Stimulated activated naive CD4-positive, alpha-beta T cell treated with Interleukin-2 at 50 U/mL for 16 hours (primary cell): ENCODE measurements at places on chromosomes 11 and 22.

DNA sequence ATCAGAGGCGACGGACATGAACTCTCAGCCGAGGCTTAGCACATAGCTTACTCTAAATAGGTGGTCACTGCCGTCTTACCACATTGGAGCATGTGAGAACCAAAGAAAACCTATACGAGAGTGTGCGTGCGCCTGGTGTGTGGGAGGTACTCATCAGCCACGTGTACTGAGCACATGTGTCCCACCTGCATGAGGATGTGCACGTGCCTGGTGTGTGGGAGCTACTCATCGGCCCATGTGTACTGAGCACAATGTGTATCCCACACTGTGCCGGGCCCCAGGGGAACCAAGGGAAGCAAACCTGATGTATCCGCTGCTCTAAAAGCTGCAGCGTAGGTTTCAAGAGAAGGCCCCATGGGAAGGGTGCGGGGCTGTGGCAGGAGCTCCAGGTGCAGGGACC is 56.4 kb downstream of the ANO1 start:
- DNase-seq, result no peak

DNA sequence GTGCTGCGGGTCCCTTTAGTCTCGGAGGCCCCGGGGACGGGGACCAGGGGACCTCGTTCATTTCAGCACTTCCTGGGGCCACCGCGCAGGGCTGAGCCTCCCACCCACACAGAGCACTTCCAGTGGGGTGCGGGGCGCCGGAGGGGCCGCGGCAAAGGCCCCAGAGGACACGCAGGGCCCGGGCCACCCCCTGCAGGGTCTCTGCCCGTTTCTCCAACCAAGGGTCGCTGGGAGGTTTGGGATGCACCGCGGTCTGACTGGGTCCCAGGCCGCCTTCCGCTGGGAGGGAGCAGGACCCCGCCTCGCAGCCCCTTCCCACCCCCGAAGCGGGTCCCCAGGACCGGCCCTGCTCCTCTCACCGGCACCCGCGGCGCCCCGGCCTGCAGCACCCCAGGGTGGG is 37.5 kb downstream of the TOLLIP start:
- DNase-seq, result no peak

GRCh38 chr11:48103621-48104567 is 112.7 kb upstream of the OR4B1 start:
- DNase-seq, result no peak

GRCh38 chr11:75383246-75383645 is 16.1 kb upstream of the RPS3 start:
- no peak for DNase-seq

GRCh38 chr22:38964989-38965388 is 7.6 kb downstream of the APOBEC3A start:
- DNase-seq, result no peak

DNA sequence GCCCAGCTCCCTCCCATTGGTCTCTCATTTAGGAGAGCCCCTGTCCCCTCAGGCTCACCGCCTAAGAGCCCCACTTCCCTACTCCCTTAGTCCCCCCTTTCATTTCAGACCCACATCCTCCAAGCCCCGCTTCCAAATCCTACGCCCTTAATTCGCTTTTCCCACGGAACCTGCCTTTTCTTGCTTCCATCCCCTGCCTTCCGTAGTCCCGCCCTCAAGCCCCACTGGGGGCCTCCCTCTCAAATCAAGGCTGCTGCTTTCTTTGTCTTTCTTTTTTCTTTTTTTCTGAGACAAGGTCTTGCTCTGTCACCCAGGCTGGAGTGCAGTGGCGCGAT is 396 bp downstream of the CCDC157 start:
- no peak for DNase-seq

DNA sequence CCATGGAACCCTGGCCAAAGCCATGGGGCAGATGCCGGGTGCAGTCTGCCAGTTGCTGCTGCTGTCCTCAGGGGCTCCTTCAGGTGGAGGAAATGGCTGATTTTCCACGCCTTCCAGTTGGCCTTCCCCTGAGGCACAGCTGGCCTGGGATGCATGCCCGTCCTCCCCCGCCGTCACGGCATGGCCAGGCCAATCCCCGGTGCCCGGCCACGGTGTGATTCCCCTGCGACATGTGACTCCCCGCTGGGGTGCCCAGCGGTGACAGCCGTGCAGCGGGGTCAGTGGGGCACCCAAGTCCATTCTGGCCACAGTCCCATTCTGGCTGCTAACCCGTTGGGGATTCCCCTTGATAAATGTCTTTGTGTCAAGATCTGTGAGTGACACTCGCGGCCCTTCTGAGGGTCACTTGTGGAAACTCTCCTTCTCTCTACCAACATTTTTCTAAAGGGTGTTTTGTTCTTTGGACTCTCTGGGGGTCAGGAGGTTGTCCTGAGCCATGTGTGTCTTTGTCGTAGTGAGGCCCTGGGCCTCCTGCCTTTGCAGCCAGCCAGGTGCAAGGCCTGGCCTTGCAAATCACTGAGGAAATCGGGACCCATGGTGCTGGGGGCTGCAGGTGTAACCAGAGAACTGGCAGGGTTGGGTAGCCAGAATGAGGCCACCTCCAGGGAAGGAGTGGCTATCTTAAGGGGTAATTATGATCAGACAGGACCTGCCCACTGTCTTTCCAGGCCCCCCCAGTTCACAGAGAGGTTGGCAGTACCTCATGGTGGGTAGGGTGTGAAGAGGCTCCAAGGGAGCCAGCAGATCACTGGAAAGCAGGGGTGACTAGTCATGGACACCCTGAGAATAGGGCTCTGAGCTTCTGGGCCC is 37.1 kb downstream of the KCNQ1OT1 start:
- DNase-seq, result no peak

DNA sequence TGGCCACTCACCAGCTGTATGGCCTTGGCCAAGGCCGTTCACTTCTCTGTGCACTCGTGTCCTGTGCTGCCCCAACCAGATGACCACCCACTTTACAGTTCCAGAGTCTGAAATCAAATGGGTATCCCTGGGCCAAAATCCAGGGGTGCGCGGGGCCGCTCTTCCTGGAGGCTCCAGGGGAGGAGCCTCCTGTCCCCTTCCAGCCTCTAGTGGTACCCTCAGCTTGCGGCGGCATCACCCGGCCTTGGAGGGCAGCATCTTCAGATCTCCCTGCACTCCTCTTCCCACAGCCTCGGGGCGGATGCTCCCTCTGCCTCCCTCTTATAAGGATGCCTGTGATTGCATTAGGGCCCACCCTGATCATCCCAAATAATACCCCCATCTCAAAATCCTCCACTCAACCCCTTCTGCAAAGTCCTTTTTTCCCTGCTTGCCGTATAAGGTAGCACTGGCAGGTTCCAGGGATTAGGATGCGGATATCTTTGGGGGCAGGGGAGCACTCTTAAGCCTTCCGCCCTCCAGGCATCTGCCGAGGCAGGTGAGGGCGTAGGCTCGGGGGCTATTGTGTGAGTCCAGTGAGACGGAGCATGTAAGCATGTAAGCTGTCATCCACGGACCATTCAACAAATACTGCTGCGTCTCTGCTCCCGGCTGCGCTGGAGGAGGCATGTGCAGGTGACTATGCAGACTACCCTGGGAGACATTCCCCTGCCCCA is 24.4 kb upstream of the SHISAL1 start:
- no peak for DNase-seq

DNA sequence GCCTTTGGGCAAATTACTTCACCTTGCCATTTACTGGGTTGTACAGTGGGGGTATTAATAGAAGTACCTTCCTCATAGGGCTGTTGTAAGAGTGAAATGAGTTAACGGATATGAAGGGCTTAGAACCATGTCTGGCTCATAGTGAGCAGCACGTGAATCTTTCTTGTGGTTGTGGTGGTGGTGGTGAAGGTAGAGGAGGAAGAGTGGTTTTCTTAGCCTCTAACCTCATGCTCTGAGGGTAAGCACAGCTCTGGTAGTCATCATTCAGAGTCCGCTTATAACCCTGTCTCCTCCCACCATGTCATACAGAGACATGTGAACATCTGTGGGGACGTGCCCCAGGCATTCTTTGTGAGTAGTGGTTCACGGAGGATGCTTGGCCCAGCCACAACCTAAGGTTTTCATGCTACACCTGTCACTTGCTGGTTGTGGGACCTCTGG is 43.6 kb downstream of the TEAD1 start:
- no peak for DNase-seq

GRCh38 chr11:10564696-10565318 is 3.7 kb downstream of the LYVE1 start:
- DNase-seq, result no peak

DNA sequence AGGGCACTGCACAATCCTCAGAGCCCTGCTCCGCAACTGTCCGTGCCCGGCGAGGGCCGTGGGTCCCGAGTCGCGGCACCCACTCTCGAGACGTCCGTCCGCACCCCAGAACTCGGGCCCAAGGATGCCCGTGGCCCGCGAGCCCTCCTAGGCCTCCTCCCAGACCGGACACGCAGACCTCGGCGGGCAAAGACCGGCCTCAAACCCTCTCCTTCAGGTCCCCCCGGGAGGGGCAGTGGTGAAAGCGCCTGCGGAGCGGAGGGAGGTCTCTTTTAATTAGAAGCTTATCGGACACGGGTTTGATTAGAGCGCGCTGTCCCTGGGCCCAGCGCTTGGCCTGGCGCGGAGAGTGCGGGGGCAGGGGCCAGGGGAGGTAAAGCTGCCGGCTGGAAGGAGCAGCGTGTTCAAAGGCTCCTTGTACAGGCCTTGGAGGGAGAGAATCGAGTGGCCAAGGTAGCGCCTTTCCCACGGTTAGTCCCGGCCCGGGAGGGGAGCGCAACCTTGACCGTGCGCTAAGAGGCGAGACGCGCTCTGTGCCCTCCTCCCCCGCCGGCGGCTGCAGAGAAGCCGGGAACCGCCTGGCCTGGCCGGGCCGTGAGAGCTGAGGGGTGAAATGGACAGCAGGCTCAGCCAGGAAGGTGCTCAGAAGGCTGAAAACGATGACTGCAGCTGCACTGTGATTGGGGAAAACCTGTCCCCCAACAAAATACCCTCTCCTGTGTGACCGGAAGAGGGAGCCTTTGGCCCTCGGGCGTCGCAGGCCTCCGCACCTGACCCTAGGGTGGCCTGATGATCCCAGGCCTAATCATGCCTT is 4.6 kb downstream of the WT1 start:
- no peak for DNase-seq

GRCh38 chr11:60211206-60211605 is 28.3 kb upstream of the MS4A6A start:
- DNase-seq, result no peak

GRCh38 chr11:2295971-2296912 is 5.5 kb downstream of the C11orf21 start:
- no peak for DNase-seq

- DNase-seq, result no peak
Observed at GRCh38 chr11:130388607-130389205, 39.7 kb downstream of the ADAMTS8 start.

DNA sequence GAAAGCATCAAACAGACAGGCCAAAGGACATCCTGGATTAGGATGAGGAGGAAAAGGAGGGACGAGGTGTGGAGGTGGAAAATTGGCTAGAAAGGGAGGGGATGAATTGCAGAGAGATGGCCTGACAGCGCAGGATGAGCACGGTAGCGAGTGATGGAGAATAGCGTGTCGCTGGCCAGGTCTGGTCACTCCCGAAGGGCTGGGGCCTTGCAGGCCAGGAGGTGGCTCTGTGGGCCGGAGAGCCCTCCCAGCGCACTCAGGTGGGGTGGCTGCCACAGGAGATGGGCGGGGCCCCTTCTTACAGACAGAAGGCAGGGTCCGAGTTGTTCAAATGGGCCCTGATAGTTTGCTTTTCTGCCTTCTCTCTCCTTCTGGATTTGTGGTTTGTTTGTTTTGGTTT is 37.1 kb upstream of the THY1 start:
- no peak for DNase-seq

DNA sequence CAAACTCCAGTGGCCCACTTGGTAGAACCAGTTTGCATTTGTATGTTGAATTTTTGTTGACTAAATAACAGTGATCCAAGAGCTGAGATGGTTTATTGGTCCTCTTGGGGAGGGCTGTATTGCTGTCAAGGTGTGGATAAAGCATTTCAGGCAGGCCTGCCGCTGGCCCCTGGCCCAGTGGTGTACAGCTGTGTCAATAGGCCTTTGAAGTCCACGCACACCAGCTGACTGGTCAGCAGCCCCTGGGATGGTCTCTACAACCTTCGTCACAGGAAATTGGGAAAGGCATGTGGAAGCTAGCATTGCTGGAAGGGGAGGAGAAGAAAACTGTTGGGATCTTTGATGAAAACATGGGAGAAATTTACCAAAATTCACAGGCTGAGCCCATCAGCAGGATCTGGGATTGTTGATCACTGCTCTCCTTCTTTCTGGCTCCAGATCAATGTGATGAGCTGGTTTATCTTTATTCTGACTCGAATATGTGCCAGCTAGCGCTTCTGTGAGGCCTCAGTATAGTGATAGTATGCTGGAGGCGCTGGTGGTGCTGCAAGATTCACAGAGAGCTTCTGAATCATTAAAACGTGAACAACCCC is 12.5 kb upstream of the E2F8 start:
- no peak for DNase-seq

DNA sequence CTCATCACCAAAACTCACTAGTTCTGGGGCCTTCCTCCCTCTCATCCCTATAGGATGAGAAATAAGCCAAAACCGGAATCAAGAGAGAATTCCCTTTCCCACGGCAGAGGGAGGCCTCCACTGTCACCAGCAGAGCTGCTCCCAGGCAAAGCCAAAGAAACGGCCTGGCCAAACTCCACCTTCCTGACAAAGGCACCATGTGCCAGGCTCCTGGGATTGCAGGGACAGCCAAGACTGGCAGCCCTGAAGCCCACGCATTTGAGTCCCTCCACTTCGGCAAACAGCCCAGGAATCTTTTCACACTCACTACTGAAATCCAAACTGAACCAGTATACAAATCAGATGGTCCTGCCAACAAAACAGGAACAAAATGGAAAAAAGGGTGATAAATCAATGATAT is 6.1 kb downstream of the SMCO4 start:
- DNase-seq, result no peak

GRCh38 chr22:36247955-36248354 is 5.0 kb upstream of the APOL1 start:
- no peak for DNase-seq

DNA sequence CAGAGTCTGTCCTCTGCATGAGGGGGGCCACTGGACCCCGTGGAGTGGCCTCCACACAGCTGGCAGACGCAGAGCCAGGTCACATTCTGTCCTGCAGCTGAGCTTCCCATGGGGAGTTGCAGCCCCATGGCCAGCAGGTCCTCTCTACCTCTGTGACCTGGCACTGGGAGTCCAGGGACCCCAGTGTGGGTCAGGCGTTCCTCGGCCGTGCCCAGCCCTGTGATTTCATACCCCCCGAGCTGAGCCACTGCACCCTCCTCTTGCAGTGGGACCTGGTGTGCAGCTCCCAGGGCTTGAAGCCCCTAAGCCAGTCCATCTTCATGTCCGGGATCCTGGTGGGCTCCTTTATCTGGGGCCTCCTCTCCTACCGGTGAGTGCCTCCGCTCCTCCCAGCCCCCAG is 32.2 kb upstream of the SLC22A12 start:
- DNase-seq, result no peak

- DNase-seq, result no peak
Observed at GRCh38 chr11:86211619-86212018, 32.9 kb upstream of the EED start.

DNA sequence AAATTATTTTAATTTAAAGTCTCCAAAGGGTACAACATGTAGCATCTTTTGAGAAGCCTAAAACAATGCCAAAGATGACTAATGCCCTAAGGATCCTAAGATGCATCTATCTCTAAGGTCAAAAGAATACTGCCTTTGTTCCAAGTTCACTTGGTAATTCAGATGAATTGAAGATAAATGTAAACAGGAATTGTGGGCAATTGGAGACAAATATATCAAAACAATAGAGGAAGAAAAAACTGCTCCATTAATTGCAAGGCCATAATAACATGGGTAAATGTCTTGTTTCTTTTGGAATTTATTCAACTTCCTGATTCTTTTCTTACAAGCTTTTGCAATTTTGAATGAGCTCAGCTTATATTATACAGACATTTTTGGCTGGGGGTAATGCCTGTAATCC is 338.6 kb downstream of the TTC28 start:
- DNase-seq, result no peak
